Activated CD4-positive, alpha-beta T cell treated with anti-CD3 and anti-CD28 coated beads, Interleukin-10, Interleukin-2, amounts not matched to agents 100 ng/mL and 50 ng/mL, durations not matched to agents 16 hours and 8 hours (primary cell): ENCODE measurements at places on chromosomes 7 and 10.

- DNase-seq: no peak
Observed at GRCh38 chr7:55513868-55514267, 58.4 kb downstream of the VOPP1 start.

DNA sequence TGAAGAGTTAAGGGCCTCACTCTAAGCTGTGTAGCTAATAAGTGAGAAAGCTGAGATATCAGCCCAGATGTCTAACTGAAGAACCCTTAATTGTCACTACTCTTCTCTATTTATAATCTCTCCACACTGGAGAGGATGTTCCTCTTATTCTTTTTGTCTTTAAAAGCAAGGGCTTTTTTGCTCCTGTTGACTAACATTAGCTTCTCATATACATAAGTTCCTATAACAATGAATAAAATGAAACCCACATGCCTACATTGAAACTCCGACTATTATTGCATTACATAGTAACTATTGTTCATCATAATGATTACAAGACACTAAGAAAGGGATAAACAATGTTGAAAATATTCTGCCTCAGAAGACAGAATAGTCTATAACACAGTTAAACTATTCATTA is 67.1 kb downstream of the GNAT3 start:
- no peak for DNase-seq

GRCh38 chr7:115306586-115306985 is 384.7 kb downstream of the MDFIC start:
- no peak for DNase-seq

DNA sequence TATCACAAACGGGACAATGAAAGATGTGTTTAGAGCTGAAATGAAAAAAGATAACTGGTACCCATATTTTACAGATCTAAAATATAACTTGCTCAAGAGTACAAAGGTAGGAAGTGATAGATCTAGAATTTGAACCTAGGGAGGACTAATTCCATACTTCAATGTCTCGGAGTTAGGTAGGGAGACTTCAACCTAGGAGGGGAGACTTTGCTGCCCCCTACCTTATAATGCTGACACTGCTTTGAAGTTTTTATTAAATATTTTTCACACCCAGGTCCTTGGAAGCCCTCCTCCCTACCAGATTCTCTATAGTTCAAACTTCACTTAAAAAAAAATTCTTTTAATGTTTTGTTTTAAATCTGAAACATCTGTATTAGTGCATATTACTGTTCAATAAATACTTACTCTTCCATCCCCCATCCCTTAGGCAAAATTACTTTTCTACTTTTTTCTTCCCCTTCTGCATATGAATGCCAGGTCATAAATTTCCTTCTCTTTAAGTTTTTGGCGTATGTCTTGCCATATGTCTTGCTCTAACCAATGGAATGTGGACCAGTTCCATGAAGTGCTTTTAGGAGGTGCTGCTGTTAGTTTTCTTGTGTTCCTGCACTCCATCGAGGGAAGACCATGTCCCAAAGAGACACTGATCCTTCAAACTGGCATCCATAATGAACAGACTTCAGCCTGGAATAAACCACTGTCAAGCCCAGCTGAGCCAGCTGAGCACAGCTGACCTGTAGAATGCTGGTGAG is 57.8 kb downstream of the MICU1 start:
- DNase-seq: no peak

GRCh38 chr10:31912898-31913850 is 15.5 kb downstream of the ARHGAP12 start:
- DNase-seq: no peak

- no peak for DNase-seq
Observed at GRCh38 chr10:109727436-109727835, 195.9 kb downstream of the XPNPEP1 start.

- DNase-seq: no peak
Observed at GRCh38 chr10:71512761-71513539, 116.2 kb downstream of the CDH23 start.

DNA sequence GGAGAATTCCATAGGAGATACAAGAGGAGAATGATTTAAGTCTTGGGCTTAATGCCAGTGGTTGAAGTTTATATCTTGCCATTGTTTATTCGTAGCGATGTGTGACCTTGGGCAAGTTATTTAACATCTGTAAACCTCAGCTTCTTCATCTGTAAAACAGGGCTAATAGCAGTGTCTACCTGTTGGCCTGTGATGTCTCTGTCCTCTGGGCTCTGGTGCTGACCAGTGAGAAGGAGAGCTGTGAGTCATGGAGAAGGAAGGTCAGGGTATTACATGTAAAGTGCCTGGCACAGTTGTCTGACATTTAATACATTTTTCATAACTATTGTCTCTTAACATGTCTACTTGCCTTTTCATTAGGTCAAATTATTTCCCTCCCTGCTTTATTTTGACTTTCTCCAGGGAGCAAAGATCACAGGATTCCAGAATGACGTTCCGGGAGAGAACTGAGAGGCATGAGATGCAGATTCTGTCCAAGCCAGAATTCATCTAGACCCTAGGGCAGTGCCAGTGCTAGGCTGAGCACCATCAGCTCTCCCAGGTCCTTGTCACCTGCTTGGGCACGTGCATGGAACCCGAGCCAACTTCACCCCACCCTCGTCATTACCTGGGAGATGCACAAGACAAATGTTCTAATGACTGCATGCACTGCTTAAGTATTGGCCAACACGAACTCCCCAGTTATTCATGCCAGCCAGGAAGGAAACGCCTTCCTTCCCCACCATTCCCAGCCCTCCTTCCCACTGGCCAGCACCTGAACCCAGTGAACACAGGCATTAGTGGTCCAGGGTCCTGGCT is 187.9 kb downstream of the DPY19L1 start:
- no peak for DNase-seq

- no peak for DNase-seq
Observed at GRCh38 chr10:43644252-43644651, 4.4 kb downstream of the ZNF32 start.

GRCh38 chr10:69972981-69973397 is 79.7 kb upstream of the MACROH2A2 start:
- DNase-seq: no peak

- no peak for DNase-seq
Observed at GRCh38 chr7:68865351-68866199, 732.7 kb upstream of the AUTS2 start.

DNA sequence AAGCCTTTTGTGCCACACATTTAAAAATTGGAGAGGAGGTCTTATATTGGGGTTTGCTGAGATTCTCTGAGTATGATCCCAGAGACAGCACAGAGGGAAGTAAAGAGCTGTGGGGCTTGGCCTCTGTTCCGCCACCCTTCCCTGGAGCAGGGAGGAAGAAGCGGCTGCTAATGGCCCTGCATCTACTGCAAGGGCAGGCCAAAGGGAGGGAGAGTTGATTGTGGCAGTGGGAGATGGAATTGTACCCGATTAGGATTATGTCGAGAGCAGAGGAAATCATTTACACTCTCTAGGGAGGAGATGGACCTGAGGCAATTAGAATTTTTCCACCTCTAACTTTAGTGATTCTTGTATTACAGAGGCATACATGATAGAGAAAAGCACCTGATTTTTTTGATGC is 28.8 kb downstream of the CYP17A1 start:
- DNase-seq: no peak

DNA sequence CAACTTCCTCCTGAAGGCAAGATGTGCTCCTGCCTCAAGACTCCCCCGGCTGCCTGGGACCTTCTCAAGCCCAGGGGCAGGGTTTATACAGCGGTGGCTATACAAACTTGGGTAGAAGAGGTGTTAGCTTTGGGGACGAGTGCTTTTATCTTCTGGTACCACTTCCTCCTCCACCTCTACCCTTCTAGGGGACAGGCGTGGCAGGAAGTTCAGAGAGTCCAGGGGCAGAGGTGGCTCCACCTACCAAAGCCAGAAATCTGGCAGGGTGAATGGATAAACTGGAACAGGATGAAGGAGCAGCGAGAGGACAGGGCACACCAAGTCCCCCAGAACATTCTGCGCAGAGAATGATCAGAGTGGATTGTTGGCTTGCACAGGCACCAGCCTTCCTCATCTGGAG is 24.0 kb upstream of the TM9SF3 start:
- no peak for DNase-seq

DNA sequence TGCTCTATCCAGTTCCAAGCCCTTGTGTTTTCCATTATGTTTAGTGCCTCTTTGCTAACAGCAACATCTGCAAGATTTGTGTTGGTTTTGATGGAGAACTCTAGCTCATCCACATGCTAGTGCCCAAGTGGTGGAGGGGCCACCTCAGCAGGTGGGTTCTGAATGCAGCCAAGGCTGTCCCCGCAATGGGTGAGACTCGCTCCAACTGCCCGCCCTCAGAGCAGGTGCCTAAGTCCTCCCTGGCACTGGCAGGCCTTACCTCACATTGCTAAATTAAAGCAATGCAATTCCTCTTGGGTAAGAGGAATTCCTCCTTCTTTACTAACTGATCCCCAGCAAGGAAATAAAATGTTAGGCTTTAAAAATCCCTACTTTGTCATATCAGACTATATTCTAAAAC is 146.8 kb downstream of the ADCY1 start:
- DNase-seq: no peak
